ENCODE measurements at places on chromosomes 11 and 22.

- DNase-seq = no peak
These were observed 20.7 kb upstream of the SMCO4 start for GRCh38 chr11:93563857-93564256.

DNA sequence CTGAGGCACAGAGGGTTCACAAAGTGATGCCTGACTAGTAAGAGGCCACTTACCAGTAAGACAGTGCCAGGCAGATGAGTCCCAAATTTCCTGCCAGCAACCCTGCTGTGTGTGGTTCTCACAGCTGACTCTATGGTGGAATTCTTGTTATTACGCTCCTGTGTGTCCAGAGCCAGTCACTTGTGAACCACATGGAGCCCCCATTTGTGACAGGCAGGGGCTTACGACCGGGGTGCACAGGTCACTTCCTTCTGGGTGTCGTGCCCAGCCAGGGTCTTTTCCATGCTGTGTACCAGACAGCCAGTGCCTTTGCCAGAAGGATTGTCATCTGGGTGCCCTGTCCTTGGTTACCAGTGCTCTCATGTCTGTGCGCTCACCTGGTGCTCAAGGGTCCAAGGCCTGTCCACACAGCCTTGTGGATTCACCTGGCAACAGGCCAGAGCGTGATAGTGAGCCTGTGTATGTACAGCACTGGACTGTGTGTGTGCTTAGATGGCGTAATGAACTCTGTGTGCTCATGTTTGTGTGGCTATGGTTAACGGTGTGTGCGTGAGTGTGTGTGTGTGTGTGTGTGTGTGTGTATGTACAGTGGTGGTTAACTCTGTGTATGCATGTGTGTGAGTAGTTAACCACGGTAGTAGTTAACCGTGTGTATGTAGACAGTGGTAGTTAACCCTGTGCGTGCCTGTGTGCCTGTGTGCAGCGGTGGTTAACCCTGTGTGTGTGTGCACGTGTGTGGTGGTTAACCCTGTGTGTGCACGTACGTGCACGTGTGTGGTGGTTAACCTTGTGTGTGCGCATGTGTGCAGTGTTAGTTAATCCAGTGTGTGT is 18.6 kb downstream of the GRAMD4 start:
- DNase-seq = no peak

- DNase-seq = no peak
These were observed 61.5 kb downstream of the MIAT start for GRCh38 chr22:26718905-26719304.

DNA sequence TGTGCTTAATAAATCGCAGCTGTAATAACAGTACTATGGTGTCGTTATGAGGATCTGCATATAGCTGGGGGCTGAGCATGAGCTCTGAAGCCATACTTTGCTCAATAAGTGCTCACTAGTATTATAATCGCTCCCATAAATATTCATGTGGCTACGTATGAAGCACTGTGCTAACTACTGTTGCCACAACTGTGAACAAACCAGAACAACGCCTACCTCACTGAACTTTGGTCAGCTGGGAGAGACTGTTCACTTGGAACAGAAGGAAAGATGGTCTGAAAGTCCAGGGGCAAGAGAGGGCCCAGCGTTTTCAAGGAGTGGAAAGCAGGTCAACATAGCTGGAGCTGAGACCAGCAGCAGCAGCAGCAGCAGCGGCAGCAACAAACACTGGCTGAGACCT is 141.6 kb downstream of the EFCAB6 start:
- no peak for DNase-seq

GRCh38 chr11:64542172-64543125 is 48.6 kb upstream of the SLC22A12 start:
- no peak for DNase-seq

GRCh38 chr11:116948391-116948790 is 111.0 kb upstream of the APOA1 start:
- DNase-seq = no peak

- DNase-seq = no peak
These were observed 22.6 kb upstream of the HIPK3 start for GRCh38 chr11:33234397-33235190.

DNA sequence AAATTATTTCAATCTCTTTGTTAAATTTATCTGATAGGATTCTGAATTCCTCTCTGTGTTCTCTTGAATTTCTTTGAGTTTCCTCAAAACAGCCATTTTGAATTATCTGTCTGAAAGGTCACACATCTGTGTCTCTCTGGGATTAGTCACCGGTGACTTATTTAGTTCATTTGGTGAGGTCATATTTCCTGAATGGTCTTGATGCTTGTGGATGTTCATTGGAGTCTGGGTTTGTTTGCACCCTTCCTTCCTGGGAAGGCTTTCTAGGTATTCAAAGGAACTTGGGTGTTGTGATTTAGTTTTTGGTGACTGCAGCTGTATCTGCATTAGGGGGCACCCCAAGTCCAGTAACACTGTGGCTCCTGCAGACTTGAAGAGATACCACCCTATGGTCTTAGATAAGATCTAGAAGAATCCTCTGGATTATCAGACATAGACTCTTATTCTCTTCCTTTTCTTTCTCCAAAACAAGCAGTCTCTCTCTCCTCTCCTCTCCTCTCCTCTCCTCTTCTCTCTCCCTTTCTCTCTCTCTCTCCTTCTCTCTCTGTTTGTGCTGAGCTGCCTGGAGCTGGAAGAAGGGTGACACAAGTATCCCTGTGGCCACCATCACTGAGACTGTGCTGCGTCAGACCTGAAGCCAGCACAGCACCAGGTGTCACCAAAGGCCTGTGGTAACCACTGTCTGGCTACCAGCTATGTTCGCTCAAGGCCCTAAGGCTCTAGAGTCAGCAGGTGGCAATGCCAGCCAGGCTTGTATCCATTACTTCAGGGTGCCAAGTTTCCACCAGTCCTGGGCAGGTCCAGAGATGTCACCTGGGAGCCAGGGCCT is 3.3 kb upstream of the HEPN1 start:
- DNase-seq = no peak

DNA sequence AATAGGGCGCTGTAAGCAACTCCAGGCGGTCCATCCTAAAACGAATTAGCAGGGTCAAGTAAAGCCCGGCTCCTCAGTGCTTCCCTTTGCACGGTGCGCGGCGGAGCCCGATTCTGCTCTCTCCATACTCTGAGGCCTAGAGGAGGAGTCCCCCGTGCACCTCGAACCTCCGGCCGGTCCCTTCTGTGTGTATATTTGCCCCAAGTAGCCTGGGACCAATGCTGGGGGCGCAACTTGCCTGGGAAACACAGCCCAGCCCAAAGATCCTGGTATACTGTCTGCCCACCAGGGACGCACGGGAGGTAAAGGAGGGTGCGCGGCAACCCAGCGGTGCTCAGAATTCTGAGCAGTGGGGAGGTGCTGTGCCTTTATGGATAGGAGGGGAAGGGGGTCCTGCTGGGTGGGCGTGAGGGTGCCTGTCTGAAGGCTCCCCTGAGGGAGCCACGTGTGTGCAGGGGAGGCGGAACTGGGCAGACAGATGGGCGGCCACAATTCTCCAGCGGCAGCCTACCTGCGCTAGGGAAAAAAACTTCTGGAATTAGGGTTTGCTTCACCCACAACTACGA is 4.8 kb upstream of the TBX1 start:
- no peak for DNase-seq

DNA sequence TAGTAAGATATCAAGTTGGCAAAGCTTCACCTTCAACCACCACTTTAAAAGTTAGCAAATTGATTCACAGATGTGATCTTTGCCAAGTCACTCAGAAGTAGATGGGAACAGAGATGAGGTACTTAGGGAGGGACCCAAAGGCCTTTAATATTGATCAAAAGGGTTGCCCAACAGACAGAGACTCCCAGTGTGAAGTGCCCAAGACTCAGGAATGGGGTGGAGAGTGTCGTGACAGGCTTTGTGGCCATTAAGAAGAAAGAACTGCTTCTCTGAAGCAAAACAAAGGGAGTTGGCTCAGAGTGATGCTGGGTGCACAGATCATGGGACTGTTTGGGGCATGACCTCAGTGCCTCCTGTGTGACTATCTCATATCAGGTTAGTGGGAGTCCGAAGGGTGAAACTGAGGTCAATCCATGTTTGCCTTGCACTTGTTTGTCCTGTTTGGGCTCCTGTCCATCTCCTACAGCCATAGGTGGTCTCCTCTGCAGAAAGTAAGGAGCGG is 132.3 kb downstream of the APIP start:
- no peak for DNase-seq

DNA sequence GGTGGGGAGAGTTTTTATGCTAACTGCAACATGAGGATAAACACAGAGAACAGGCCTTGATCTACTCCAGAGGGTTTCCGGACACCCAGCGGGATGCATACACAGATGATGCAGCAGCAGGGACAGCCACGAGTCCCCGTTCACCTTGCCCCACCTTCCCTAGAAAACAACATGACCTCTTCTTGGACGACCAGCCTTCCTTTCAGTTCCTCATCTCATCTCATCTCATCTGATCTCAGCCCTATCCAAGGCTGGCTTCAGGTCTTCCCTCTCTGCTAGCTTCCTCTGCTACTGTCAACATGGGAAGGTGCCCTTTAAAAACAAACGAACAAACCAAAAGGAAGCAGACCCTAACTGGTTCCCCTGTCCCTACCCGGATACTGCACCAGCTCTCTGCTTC is 1356.2 kb downstream of the TBC1D22A start:
- DNase-seq = no peak

- DNase-seq = no peak
These were observed 73.3 kb downstream of the SGSM3 start for GRCh38 chr22:40443732-40444131.

GRCh38 chr11:108836541-108836940 is 171.7 kb downstream of the DDX10 start:
- no peak for DNase-seq

DNA sequence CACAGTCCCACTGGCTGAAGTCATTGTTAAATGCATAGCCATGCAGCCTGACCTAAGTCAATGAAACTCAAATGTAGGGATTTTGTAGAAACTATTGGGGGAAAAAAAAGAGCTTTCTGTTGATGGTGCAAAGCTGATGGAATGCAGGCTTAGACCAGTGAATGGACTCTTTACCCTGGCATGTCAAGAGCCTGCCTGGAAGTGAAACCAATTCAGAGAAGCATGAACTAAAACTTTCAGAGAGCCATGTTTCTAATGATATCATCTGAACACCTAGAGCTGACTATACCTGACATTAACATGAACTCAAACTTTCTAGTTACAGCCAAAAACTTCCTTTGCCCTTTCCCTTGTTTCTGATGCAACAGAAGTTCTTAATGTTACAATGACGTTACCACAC is 89.0 kb downstream of the APIP start:
- no peak for DNase-seq

GRCh38 chr11:9112075-9112474 is 20.7 kb upstream of the SCUBE2 start:
- no peak for DNase-seq

GRCh38 chr22:27580311-27580897 is 221.2 kb downstream of the MN1 start:
- DNase-seq = no peak

- no peak for DNase-seq
These were observed 22.9 kb downstream of the SYTL2 start for GRCh38 chr11:85787809-85788760.

GRCh38 chr22:43446916-43447315 is 35.1 kb downstream of the MPPED1 start:
- no peak for DNase-seq

- no peak for DNase-seq
These were observed 27.7 kb downstream of the MPPED1 start for GRCh38 chr22:43439368-43440103.

DNA sequence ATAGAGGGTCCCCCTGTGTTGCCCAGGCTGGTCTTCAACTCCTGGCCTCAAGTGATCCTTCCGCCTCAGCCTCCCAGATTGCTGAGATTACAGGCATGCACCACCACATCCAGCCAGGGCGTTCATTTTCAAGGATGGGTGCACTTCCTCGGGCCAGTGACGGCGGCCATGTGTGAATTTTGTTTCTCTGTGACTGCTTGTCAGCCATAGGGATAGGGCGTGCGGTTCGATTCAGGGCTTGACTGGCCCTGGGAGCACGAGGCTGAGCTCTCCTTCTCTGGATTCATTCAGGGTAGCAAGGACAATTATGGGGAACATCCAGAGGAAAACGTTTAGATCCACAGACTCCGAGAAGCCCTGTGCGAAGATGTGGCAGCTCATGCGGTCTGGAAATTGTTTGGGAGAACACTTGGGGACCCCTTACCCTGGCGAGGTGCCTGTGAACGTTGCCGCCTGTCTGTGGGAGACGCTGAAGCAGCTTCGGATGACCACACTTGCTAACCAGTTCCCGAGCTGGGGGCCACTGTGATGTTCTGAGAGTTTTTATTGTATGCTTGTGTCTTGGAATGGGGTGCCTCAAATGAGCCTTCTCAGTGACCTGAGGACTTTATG is 2.9 kb downstream of the PTDSS2 start:
- DNase-seq = no peak

DNA sequence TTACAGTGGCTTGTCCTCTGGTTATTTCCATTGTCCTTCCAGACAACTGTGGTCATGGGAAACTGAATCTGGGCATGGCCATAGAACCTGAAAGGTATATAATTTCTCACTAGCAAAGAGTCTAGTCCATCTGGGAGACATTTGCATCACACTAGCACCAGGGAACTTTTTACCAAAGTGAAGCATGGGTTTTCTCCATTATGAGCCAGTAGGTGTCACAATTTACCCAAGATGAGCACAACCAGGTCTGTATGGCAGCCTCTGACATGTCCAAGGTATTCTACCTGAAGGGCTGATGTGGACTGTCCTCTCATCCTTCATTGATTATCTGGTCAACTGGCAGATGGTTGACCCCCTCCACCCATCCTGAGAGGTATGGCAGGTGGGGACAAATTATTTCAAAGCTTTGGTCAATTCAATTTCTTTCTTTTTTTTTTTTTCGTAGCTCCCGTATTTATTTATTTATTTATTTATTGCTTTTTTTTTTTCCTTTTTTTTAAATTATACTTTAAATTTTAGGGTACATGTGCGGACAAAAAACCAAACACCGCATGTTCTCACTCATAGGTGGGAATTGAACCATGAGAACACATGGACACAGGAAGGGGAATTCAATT is 425.9 kb downstream of the TMEM135 start:
- no peak for DNase-seq

DNA sequence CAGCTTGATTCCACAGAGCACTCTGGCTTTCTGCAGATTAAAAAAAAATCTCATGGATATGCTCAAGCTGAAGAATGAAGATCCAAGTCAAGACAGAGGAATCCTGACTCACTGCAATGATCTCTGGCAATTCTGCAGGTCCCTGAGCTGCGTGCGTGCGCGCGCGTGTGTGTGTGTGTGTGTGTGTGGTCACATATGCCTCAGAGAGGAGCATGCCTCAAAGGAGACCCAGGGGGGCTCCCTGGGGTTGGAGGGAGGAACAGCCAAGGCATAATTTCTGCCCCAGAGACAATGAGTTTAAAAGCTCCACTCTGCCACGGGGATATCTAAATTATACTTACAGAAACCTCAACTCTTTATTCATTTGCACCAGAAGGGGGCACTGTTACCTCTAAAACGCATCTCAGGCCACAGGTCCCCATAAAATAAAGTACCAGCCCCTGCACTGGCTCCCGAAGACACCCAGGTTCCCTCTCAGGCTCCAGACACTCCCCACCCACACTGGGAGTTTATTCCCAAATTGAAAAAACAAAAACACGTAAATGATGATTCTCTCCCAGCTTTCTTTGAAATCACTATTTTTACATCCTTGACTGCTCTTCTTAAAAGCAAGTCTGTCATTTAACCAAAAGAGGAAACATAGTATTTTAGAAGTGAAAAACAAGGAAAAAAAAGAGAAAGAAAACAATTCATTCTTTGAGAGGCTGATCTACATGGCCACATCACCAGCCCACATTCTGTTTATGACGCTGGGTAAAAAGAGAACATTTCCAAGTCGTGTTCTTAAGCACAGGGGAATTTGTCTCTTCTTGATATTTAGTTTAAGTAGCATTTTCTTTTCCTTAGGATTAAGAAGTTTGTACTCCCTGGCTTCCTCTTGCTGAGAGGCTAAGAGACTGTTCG is 401.0 kb downstream of the LARGE1 start:
- peak; percentile 8 for DNase-seq
